Activated naive CD4-positive, alpha-beta T cell treated with anti-CD3 and anti-CD28 coated beads, Interleukin-2, amount 10 ng/mL, durations not matched to agents 5 hours and 36 hours (primary cell): ENCODE measurements at places on chromosomes 3 and 15. TPM values are rescaled to one million over a fixed set of nuclear protein-coding genes. Genes with fewer than 3 reads are reported as not detected.

The KIF23 gene
- 43.4 TPM for total RNA-seq

The ARF4 gene
- total RNA-seq = 45.8 TPM

The SLC2A2 gene
- total RNA-seq = not detected

The ILDR1 gene
- 0.10 TPM for total RNA-seq

The MYEF2 gene
- 22.6 TPM for total RNA-seq

The LIPC gene
- 0.78 TPM for total RNA-seq

The TGM4 gene
- not detected for total RNA-seq

The GXYLT2 gene
- not detected for total RNA-seq

The ZBED2 gene
- total RNA-seq = 2.3 TPM

The AADACL2 gene
- not detected for total RNA-seq

The CCR1 gene
- total RNA-seq = 1.5 TPM

The ICE2 gene
- total RNA-seq = 71.8 TPM

The TTLL13 gene
- 0.34 TPM for total RNA-seq

The RBP2 gene
- not detected for total RNA-seq

The C3orf85 gene
- total RNA-seq = not detected

The CEMIP gene
- total RNA-seq = not detected

The BFSP2 gene
- total RNA-seq = 0.68 TPM

The CYFIP1 gene
- total RNA-seq = 18.7 TPM

The TMEM202 gene
- total RNA-seq = not detected

The CAMK2N2 gene
- total RNA-seq = not detected

The GHSR gene
- total RNA-seq = not detected

The GPR156 gene
- not detected for total RNA-seq

The TGM5 gene
- total RNA-seq = not detected

The TRIM42 gene
- total RNA-seq = not detected

The CRTAP gene
- 37.8 TPM for total RNA-seq

The NLGN1 gene
- total RNA-seq = not detected

The KY gene
- not detected for total RNA-seq

The PROS1 gene
- total RNA-seq = 0.28 TPM

The KNG1 gene
- not detected for total RNA-seq

The ARID3B gene
- 36.5 TPM for total RNA-seq

The THRB gene
- total RNA-seq = not detected

The FBXO40 gene
- total RNA-seq = not detected

The CELSR3 gene
- total RNA-seq = 8.1 TPM

The CSNK1G1 gene
- 22.8 TPM for total RNA-seq

The HHLA2 gene
- total RNA-seq = 15.7 TPM

The RGMA gene
- 0.58 TPM for total RNA-seq

The SLC15A2 gene
- 4.0 TPM for total RNA-seq

The OXTR gene
- total RNA-seq = 0.46 TPM

The TMCO5A gene
- total RNA-seq = not detected

The CISH gene
- 398 TPM for total RNA-seq
